ENCODE measurements at places on chromosomes 12 and 14. TPM values are rescaled to one million over a fixed set of nuclear protein-coding genes. Genes with fewer than 3 reads are reported as not detected.

DNA sequence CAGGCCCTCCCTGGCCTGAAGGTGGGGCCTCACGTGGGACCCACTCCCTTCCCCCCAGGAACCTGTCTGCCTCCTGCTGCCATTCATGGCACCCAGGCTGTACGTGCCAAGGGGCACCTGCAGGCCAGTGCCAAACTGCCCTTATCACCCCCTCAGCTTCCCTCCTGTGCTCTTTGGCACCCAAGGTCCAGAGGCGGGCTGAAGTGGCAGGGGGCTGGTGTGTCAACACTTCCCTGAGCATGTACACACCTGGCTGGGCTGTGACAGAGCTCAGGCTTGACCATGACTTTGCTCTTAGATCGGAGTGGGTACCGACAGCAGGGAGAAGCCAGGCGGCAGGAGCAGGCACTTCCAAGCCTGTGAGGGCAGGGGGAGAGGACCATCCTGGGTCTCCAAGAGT, 41.6 kb downstream of the HSD17B6 start:
- no peak for DNase-seq
- H3K27me3 ChIP-seq = no peaks in the 10 kb centered on the region
- H3K4me3 ChIP-seq = no peak overlapping the region
- H3K4me1 ChIP-seq = peaks cover 18% of the 10 kb centered on the region

- no peak overlapping the region for H3K4me3 ChIP-seq
- no peaks in the 10 kb centered on the region for H3K27me3 ChIP-seq
- no peak overlapping the region for H3K27ac ChIP-seq
- DNase-seq = no peak
Observed at GRCh38 chr14:55938249-55938791, 179.9 kb upstream of the PELI2 start.

GRCh38 chr14:51053157-51053556, 41.7 kb downstream of the TRIM9 start:
- no peaks in the 10 kb centered on the region for H3K27me3 ChIP-seq
- DNase-seq = no peak
- no peak overlapping the region for H3K4me3 ChIP-seq
- H3K27ac ChIP-seq = no peak overlapping the region

GRCh38 chr12:40831916-40832315, 139.7 kb downstream of the CNTN1 start:
- DNase-seq = no peak
- no peaks in the 10 kb centered on the region for H3K4me1 ChIP-seq
- no peaks in the 10 kb centered on the region for H3K27me3 ChIP-seq
- no peaks in the 10 kb centered on the region for H3K36me3 ChIP-seq

GRCh38 chr14:61090432-61091216, 109.6 kb downstream of the SLC38A6 start:
- DNase-seq = no peak
- no peak overlapping the region for H3K27ac ChIP-seq
- H3K4me1 ChIP-seq = peaks cover 10% of the 10 kb centered on the region

GRCh38 chr14:43877351-43877960, 629.6 kb downstream of the FSCB start:
- DNase-seq = no peak
- no peaks in the 10 kb centered on the region for H3K36me3 ChIP-seq
- H3K4me1 ChIP-seq = no peaks in the 10 kb centered on the region
- no peaks in the 10 kb centered on the region for H3K27me3 ChIP-seq

DNA sequence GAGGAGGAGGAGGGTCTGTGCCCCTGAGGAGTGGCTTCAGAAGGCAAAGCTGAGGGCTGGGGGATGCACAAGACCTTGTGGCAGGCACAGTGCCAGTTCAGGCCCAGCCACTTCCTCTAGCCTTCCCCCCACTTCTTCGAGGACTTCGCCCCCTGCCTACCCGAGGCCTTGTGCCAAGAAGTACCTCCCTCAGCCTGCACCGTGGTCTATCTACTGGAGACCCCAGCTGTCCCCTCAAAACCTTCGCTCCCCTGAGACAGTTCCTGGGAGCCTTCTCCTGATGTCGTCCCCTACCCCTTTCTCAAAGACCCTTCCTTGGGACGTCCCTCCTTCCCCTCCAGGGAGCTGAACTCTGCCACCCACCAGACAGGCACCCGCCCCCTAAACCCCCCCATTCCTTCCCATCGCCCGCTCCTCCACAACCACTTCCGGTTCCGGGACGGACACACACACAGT, 604 bp downstream of the ZNF384 start:
- no peaks in the 10 kb centered on the region for H3K27me3 ChIP-seq
- H3K4me1 ChIP-seq = peaks cover 52% of the 10 kb centered on the region
- H3K36me3 ChIP-seq = peaks cover 3% of the 10 kb centered on the region
- peak overlapping the region; percentile 94 for H3K27ac ChIP-seq
- peak overlapping the region; percentile 95 for H3K4me3 ChIP-seq

GRCh38 chr12:508145-508544, 48.4 kb downstream of the B4GALNT3 start:
- H3K36me3 ChIP-seq = no peaks in the 10 kb centered on the region
- H3K4me1 ChIP-seq = peaks cover 2% of the 10 kb centered on the region
- no peak for DNase-seq
- no peaks in the 10 kb centered on the region for H3K27me3 ChIP-seq
- H3K4me3 ChIP-seq = no peak overlapping the region
- no peak overlapping the region for H3K27ac ChIP-seq

DNA sequence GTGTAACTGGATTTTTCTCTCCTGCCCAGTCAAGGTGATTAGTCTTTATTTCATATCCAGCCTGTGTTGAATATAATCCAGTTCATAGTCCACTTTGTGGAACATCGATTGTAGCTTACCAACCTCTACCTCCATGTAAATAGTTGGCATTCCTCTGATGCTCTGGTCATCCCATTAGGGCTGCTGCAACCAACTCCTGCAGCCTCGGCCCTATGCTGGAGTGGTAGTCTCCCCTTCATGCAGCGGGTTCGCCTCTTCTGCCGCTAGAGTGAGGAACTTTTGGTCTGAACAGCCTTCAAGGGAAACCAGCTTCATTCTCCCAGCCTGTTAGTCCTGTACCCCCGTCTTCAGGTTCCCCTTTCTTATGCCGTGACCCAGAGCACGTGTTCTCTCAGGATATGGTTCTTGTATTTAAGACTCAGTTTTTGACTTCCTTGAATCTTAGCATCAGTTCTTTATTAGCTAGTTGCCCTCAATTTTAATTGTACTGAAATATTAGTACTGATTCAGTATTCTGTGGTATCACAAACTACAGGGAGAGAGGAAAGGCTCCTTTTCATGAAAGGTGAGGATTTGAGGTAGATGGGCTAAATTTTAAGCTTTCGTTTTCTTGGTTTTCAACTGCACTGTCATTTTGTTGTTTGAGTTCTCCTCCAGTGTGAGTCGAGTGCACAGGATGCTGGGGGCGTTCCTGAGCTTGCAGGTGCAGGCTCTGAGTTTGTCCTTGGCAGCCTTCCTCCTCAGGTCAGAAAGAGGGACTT, 33.2 kb downstream of the ZNF664 start:
- DNase-seq = no peak
- H3K27ac ChIP-seq = no peak overlapping the region
- H3K4me3 ChIP-seq = no peak overlapping the region

DNA sequence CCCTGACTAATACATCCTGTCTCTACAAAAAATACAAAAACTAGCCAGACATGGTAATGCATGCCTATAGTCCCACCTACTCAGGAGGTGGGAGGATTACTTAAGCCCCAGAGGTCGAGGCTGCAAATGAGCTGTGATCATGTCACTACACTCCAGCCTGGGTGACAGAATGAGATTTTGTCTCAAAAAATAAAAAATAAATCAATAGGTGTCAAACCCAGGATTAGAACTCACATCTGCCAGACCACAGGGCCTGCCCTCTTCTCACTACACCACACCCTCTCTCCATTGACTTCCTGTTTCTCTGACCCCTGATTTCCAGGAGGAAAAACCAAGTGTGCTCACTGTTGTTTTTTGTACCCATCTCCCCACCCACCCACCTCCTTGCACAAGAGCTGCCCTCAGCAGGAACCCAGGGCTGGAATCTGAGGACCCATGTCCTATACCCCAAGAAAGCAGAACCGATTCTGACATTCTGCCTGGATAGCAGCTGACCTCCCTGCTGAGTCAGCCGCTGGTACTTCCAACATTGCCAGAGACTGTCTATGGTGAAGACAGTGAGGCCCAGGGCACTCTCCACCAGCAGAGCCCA, 6.2 kb downstream of the CMKLR1 start:
- no peaks in the 10 kb centered on the region for H3K27me3 ChIP-seq
- no peak overlapping the region for H3K27ac ChIP-seq
- H3K4me3 ChIP-seq = no peak overlapping the region
- peaks cover 4% of the 10 kb centered on the region for H3K36me3 ChIP-seq
- peaks cover 31% of the 10 kb centered on the region for H3K4me1 ChIP-seq

GRCh38 chr12:99974146-99974545, 10.6 kb downstream of the ANKS1B start:
- peaks cover 40% of the 10 kb centered on the region for H3K4me1 ChIP-seq
- no peak overlapping the region for H3K4me3 ChIP-seq
- no peak for DNase-seq
- H3K27ac ChIP-seq = no peak overlapping the region
- no peaks in the 10 kb centered on the region for H3K36me3 ChIP-seq

DNA sequence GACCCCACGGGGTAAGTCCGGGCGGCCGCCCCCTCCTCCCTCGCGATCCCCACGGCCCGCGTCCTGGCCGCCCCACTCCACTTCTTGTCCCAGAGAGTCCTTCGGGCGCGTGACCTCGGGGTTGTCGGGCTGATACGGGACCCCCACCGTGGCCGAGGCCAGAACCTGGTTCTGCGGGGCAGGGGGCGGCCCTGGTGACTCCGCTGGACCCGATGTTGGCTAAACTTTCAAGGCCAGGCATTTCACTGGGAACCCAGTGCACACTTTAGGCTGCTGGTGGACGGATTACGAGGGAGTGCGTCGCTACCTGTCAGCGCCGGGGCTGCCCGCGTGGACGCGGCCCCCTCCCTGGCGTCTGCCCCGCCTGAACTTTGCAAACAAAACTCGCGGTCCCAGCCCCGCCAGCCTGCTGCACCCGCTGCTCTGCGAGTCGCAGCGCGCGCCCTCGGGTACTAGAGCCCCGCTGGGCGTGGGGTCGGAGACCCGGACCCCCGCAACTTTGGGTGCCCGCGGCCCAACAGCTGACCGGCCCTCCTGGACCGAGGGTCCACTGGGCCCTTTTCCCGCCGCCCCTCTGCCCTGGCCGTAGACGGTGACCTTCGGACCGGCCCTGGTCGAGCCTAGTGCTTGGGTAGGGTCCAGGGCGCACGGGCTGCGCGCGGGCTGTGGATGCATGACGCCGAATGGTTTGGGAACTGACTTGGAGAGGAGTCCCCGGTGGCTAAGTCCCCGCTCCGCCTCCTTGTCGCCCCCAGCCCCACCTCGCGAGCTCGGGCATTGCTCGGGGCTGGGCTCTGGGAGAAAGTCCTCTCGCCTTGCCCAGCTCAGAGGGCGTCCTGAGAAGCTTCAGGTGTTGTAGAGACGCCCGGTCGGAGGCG, 624 bp downstream of the RIN3 start:
- H3K27me3 ChIP-seq = no peaks in the 10 kb centered on the region
- DNase-seq = no peak
- H3K36me3 ChIP-seq = no peaks in the 10 kb centered on the region
- peak overlapping the region; percentile 97 for H3K4me3 ChIP-seq
- peak overlapping the region; percentile 89 for H3K27ac ChIP-seq

- no peak overlapping the region for H3K4me3 ChIP-seq
- peaks cover 8% of the 10 kb centered on the region for H3K4me1 ChIP-seq
Observed at GRCh38 chr12:101207086-101207780, 2.8 kb downstream of the SLC5A8 start.

DNA sequence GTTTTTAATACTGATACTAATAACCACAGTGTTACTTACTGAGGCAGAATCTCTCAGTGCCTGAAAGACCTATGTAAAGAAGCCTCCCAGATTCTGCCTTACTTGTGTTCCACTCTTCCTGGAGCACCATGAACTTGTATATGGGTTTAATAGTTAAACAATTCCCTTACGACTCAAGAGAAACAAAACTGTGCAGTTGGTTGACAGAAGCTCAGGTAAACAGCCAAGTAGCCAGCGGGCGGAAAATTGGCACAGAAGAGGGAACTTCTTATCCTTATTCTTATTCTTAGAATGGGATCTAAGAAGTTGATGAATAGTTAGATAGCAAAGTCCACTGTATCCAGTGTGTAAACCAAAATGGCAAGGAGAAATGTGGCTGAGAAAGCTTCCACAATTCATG, 22.7 kb upstream of the MAGOHB start:
- no peaks in the 10 kb centered on the region for H3K27me3 ChIP-seq
- DNase-seq = no peak
- H3K36me3 ChIP-seq = no peaks in the 10 kb centered on the region
- no peak overlapping the region for H3K4me3 ChIP-seq
- no peak overlapping the region for H3K27ac ChIP-seq

DNA sequence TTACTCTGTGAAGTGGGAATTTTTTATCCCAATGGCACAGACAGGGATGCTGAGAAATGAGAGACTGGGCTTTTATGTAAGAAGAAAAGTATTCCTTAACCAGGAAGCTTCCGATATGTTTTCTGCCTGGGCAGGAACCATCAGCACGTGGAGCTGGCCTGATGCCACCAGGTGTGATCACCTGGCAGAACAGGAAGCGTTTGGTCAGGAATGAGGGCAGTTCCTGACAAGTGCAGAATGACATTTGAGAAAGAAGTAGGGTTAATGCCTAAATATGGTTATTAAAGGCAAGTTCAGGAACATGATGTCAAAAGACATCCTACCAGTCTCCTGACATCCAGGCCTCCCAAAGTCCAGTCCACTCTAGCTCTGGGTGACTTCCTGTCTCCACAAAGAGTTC, 210.3 kb downstream of the NUAK1 start:
- H3K27me3 ChIP-seq = no peaks in the 10 kb centered on the region
- H3K4me1 ChIP-seq = no peaks in the 10 kb centered on the region

DNA sequence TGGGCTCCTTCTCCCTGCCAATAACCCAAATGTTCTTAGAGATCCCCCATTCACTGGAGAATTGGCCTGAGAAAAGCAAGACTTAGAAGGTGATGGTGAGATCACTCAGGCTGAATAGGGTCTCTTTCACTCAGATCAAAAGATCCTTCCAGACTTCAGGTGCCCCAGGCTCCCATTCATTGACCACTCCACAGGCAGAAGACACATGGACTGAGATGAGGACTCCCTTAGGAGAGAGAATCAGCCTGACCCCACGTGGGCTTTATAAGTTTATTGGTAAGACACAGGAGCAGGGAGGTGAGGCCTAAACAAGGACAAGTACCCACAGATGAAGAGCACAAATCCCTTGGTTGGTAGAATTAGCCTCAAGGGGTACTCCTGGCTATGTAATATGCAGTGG, 6.1 kb upstream of the KRT72 start:
- H3K36me3 ChIP-seq = no peaks in the 10 kb centered on the region
- no peak overlapping the region for H3K4me3 ChIP-seq
- no peaks in the 10 kb centered on the region for H3K27me3 ChIP-seq
- no peak overlapping the region for H3K27ac ChIP-seq

- H3K27ac ChIP-seq = no peak overlapping the region
- H3K36me3 ChIP-seq = no peaks in the 10 kb centered on the region
- no peaks in the 10 kb centered on the region for H3K27me3 ChIP-seq
- no peak overlapping the region for H3K4me3 ChIP-seq
Observed at GRCh38 chr12:45296046-45296586, 80.2 kb downstream of the ANO6 start.

GRCh38 chr14:75987201-75987970, 1.8 kb downstream of the IFT43 start:
- H3K4me3 ChIP-seq = no peak overlapping the region
- H3K4me1 ChIP-seq = peaks cover 75% of the 10 kb centered on the region
- H3K36me3 ChIP-seq = no peaks in the 10 kb centered on the region
- peak overlapping the region; percentile 99 for H3K27ac ChIP-seq

The HOXC12 gene
- not detected for total RNA-seq

The RNASE3 gene
- not detected for total RNA-seq

The KERA gene
- not detected for total RNA-seq

The ESRRB gene
- 4.6 TPM for total RNA-seq

The SLC10A1 gene
- total RNA-seq = not detected

The IL23A gene
- not detected for total RNA-seq

The CIDEB gene
- total RNA-seq = 17.3 TPM

The NRDE2 gene
- total RNA-seq = 21.2 TPM

The GDF3 gene
- total RNA-seq = not detected

The ABCC9 gene
- 42.6 TPM for total RNA-seq

The GZMH gene
- total RNA-seq = not detected

The FAM222A gene
- total RNA-seq = 2.9 TPM

The TMEM233 gene
- not detected for total RNA-seq

Data from thoracic aorta (tissue), 2 donors.